ENCODE measurements at places on chromosomes 3 and 15.

GRCh38 chr3:78670094-78670493 is 1097.7 kb downstream of the ROBO1 start:
- no peak for DNase-seq

GRCh38 chr3:174498638-174499037 is 360.5 kb upstream of the NAALADL2 start:
- DNase-seq, result no peak

DNA sequence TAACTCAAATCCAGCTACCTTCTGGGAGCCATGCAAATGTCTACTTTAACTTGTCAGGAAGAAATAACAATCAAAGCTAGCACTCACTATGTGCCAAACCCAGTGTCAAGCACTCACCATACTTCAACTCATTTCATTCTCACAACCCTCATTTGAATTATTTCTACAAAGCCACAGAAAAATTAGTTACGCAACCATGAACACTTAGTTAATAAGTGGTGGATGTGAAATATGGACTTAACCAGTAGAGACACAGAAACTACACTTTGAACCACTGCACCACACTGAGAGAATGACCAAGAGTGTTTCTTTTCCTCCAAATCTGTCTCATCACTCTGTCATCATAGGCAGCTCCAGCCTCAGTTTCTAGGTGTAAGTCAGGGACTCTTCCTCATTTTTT is 91.0 kb upstream of the MBNL1 start:
- no peak for DNase-seq

DNA sequence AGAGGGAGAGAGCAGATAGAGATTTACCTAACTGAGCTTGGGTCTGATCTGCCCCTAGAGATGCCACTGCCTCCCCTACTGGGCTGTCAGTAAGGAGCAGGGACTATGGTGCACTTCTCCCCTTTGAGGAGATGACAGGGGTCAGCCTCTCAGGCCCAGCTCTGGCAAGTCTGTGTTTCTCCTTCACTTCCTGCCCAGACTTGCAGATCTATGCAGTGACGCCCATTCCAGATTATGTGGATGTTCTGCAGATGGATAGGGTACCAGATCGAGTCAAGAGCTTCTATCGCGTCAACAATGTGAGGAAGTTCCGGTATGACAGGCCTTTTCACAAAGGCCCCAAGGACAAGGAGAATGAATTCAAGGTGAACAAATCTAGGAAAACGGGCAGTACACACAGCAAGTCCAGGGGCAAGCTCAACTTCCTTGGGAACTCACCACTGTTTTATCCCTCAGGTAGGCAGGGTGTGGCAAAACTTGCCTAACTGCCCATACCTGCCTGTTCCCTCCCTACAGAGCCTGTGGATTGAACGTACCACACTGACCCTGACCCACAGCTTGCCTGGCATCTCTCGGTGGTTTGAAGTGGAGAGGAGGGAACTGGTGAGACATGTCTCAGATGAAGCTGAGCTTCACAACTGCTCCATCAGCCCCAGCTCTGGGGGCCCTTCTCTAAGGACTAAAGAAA is 29.1 kb upstream of the MANF start:
- DNase-seq, result peak; percentile 70

DNA sequence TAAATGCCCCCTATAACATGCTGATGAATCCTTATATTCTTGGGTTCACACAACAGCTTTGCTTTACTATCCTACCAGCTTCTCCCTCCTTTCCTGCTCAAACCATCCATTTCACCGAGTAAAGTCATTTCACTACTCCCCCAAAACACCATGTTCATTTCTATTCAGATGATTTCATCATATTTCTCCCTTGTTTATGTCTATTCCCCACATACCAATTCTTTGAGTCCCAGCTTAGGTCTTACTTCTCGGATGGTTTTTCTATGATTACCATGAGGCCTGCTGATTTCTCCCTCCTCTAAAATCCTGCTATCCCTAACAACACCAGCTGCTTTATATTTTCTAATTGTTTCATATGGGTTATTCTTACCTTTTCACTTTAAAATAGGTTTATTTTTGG is 231.4 kb downstream of the TIGIT start:
- DNase-seq, result no peak

GRCh38 chr3:88203642-88204055 is 53.9 kb downstream of the C3orf38 start:
- peak; percentile 90 for DNase-seq

DNA sequence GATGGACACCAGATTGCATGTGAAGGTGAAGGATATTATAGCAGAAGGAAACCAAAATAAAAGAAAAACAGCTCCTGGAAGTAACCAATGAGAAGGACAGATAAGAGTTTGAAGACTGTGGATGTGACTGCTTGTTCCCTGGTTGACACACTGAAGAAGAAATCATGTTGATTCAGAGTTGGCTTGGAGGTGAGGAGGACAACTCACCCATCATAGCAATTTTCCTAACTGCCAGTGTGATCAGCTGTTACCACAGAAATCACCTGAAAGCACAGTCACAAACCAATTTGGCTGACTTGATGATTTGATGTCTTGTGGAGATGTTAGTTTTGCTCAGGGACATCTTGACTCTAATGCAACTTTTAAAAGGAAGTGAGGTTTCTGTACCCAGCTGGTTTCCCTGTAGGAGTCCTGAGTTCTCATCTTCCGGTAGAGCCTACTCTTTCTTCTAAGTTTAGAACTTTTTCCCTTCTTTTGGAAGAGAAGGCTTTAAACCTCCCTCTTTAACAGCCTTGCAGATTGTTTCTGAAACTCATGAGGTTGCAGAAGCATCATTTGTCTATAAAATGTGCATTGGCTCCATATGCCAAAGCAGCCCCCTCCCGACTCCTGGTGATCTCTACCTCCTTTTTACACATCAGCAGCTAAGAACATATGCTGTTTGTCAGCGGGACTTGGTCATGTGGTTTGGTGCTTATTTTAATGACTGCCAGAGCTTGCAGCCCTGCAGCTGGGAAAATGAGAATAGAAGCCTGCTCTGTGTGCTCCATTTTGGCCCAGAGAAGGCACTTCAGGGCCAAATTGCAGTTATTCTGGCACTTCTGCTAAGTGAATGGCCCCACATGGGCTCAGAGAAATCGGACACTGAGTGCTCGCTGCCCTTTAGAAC is 10.3 kb downstream of the ATG7 start:
- peak; percentile 86 for DNase-seq

Measured in stomach (tissue), 19 donors.